Spleen (tissue), 13 donors: ENCODE measurements at places on chromosomes 1 and 21. TPM values are rescaled to one million over a fixed set of nuclear protein-coding genes. Genes with fewer than 3 reads are reported as not detected.

GRCh38 chr1:55864251-55864650 lies 649.1 kb upstream of the USP24 start:
- H3K4me1 ChIP-seq = no peaks in the 10 kb centered on the region
- H3K4me3 ChIP-seq = no peak overlapping the region
- DNase-seq = no peak
- no peak overlapping the region for H3K27ac ChIP-seq

GRCh38 chr1:201689647-201690046 lies 139.3 kb upstream of the IPO9 start:
- H3K27me3 ChIP-seq = no peaks in the 10 kb centered on the region
- DNase-seq = no peak
- H3K4me1 ChIP-seq = no peaks in the 10 kb centered on the region
- no peak overlapping the region for H3K27ac ChIP-seq

- no peaks in the 10 kb centered on the region for H3K36me3 ChIP-seq
- H3K27ac ChIP-seq = no peak overlapping the region
- no peaks in the 10 kb centered on the region for H3K27me3 ChIP-seq
- H3K4me1 ChIP-seq = no peaks in the 10 kb centered on the region
Observed at GRCh38 chr1:172085317-172085716, 244.0 kb downstream of the DNM3 start.

- H3K36me3 ChIP-seq = no peaks in the 10 kb centered on the region
- no peak overlapping the region for H3K4me3 ChIP-seq
- no peaks in the 10 kb centered on the region for H3K27me3 ChIP-seq
- no peak for DNase-seq
Observed at GRCh38 chr1:164033782-164034181, 525.2 kb upstream of the PBX1 start.

GRCh38 chr1:92424381-92424780 lies 62.3 kb downstream of the GFI1 start:
- H3K36me3 ChIP-seq = no peaks in the 10 kb centered on the region
- H3K27ac ChIP-seq = no peak overlapping the region
- no peak for DNase-seq
- H3K4me3 ChIP-seq = no peak overlapping the region
- no peaks in the 10 kb centered on the region for H3K4me1 ChIP-seq
- no peaks in the 10 kb centered on the region for H3K27me3 ChIP-seq

GRCh38 chr1:110114784-110115183 lies 2.5 kb downstream of the UBL4B start:
- H3K36me3 ChIP-seq = no peaks in the 10 kb centered on the region
- DNase-seq = no peak
- H3K4me3 ChIP-seq = no peak overlapping the region
- H3K4me1 ChIP-seq = no peaks in the 10 kb centered on the region
- H3K27me3 ChIP-seq = no peaks in the 10 kb centered on the region
- H3K27ac ChIP-seq = no peak overlapping the region

GRCh38 chr1:239960366-239960765 lies 131.3 kb upstream of the FMN2 start:
- DNase-seq = no peak
- H3K27me3 ChIP-seq = peaks cover 11% of the 10 kb centered on the region
- H3K4me1 ChIP-seq = no peaks in the 10 kb centered on the region
- H3K36me3 ChIP-seq = no peaks in the 10 kb centered on the region
- no peak overlapping the region for H3K27ac ChIP-seq

GRCh38 chr1:76144247-76144646 lies 69.7 kb downstream of the ST6GALNAC3 start:
- H3K27me3 ChIP-seq = no peaks in the 10 kb centered on the region
- no peak for DNase-seq

DNA sequence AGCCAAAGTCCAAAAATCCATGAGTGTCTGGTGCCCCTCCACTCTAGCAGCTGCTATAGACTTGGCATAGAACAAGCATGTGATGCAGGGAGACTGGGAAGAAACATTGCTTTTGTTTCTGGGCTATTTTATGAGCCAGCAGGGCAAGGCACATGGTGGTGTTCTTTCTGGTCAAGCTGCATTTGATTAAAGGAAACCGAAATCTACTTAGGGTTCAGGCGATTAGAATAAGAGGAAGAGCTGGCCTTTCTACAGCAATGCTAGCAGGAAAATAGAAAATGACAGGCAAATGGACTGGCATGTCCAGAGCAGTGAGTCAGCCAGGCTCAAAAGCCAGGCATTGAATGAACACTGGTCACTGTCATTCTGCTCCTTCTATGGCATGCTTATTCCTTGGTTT lies 28.5 kb upstream of the ARHGAP29 start:
- no peak overlapping the region for H3K4me3 ChIP-seq
- H3K27ac ChIP-seq = no peak overlapping the region
- H3K4me1 ChIP-seq = peaks cover 15% of the 10 kb centered on the region
- DNase-seq = no peak
- H3K27me3 ChIP-seq = no peaks in the 10 kb centered on the region

DNA sequence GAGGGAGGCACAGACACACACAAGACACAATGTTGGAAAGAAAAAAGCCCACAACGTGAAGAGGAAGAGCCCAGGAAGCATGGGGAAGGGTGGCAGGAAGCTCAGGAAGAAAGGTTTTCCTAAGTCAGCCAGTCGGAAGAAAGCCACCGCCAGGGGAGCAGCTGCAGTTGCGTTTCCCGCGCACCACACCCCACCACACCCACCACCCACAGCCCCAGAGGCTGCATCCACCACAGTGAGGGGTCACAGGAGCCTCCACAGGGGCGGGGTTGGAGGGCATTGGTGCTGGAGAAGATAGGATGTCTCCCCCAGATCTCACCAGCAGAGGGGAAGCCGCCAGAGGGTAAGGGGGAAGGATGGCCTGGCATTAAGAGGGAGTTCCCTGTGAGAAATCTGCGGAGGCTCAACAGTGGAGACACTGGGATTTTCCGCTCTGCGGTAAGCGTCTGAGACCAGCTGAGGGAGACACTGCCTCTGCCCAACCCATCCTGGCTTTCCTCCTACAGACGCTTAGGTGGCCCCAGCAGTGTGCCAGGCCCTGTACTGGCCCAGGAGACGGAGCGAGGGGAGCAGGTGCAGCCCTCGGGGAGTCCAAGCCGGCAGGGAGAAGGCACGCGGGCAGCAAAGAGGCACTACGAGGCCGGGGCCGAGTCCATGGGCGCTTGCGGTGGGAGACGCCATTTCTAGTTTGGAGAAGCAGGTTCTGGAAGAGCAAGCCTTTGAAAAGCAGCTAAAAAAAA lies 19.8 kb downstream of the PGLYRP3 start:
- H3K27ac ChIP-seq = no peak overlapping the region
- no peak for DNase-seq
- no peaks in the 10 kb centered on the region for H3K36me3 ChIP-seq
- peaks cover 4% of the 10 kb centered on the region for H3K27me3 ChIP-seq

DNA sequence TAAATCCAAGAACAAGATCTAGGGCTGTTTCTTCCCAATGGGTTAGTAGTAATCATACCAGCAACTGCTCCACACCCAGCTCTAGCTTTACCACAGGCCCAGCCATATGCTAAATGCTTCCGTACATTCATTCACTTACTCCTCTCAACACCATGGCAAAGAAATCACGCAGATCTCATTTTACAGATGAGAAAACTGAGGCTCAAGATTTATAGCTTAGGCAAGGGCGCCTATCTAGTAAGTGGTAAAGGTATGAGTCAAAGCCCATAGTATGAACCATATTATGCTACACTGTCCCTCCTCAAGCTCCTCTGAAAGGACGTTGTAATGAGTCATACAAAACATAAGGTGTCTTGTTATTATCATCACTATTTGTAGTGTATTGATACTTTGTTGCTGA lies 82.2 kb downstream of the NIBAN1 start:
- no peak for DNase-seq
- peak overlapping the region; percentile 25 for H3K27ac ChIP-seq
- H3K4me1 ChIP-seq = no peaks in the 10 kb centered on the region
- no peaks in the 10 kb centered on the region for H3K36me3 ChIP-seq
- H3K27me3 ChIP-seq = no peaks in the 10 kb centered on the region
- no peak overlapping the region for H3K4me3 ChIP-seq

GRCh38 chr1:22332795-22333499 lies 118.7 kb upstream of the ZBTB40 start:
- no peaks in the 10 kb centered on the region for H3K4me1 ChIP-seq
- H3K4me3 ChIP-seq = no peak overlapping the region
- peaks cover 10% of the 10 kb centered on the region for H3K27me3 ChIP-seq
- peak; percentile 34 for DNase-seq

DNA sequence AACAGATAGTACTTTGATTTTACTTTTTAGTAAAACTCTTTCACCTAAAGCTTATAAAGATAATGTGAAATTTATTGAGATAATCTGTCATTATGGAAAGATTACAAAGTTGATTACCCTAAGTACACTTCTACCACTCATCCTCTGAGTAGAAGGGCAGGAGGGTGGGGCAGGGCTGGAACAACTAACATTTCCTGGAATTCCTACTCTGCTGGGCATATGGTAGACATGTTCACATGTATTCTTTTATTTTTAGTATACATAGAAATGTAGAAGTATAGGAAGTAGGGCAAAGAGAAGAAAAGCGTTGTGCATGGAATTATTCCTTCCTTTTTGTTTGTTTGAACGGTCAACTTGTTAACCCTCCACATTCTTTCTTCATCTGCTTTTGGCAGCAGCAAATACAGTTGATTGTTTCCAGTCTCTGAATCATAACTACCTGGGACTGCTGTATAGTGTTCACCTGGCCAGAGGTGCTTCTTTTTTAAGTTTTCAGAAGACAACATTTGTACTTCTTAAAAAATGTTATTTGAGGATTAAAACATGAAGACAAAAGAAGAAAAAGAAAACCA lies 85.1 kb downstream of the POU2F1 start:
- no peak overlapping the region for H3K27ac ChIP-seq
- no peaks in the 10 kb centered on the region for H3K27me3 ChIP-seq
- no peaks in the 10 kb centered on the region for H3K36me3 ChIP-seq

DNA sequence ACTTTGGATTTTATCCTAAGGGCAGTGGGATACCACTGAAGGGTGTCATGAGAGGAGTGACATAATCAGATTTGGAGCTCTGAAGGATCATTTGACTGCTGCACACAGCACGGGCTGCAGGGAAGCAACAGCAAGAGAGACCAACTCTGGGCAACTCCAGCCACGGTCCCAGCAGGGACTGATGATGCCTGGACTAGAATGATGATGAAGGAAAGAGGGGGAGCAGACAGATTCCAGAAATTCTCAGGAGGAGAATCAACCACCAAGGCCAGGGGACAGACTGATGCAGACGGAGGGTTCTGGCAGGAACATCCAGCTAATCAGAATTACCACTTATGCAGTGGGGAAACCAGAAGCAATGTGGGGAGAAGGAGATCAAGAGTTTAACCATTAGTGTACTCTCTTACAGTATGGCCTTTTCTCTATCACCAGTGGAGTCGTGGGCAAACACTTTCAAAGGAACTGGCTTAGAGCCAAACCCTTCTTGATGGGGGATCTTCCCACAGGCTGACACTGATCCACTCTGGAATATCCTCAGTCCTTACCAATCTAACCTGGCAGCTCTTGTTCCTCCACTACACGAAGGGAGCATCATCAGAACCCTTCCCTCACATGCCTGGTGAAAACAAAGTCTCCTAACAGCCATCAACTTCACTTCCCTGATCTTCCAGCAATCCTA lies 3.3 kb downstream of the URB1 start:
- DNase-seq = peak; percentile 29
- no peaks in the 10 kb centered on the region for H3K27me3 ChIP-seq
- H3K4me1 ChIP-seq = peaks cover 17% of the 10 kb centered on the region
- peaks cover 6% of the 10 kb centered on the region for H3K36me3 ChIP-seq
- H3K4me3 ChIP-seq = no peak overlapping the region

GRCh38 chr1:95216292-95216990 lies 17.6 kb upstream of the RWDD3 start:
- no peaks in the 10 kb centered on the region for H3K36me3 ChIP-seq
- no peak overlapping the region for H3K27ac ChIP-seq
- DNase-seq = peak; percentile 67
- no peaks in the 10 kb centered on the region for H3K4me1 ChIP-seq
- no peak overlapping the region for H3K4me3 ChIP-seq

- H3K4me3 ChIP-seq = no peak overlapping the region
- H3K4me1 ChIP-seq = no peaks in the 10 kb centered on the region
- H3K27me3 ChIP-seq = no peaks in the 10 kb centered on the region
- no peak for DNase-seq
Observed at GRCh38 chr21:28311411-28312190, 681.1 kb downstream of the LTN1 start.

- H3K27me3 ChIP-seq = no peaks in the 10 kb centered on the region
- H3K36me3 ChIP-seq = no peaks in the 10 kb centered on the region
- no peak overlapping the region for H3K4me3 ChIP-seq
- no peak for DNase-seq
- H3K4me1 ChIP-seq = peaks cover 7% of the 10 kb centered on the region
Observed at GRCh38 chr21:34811368-34811767, 142.6 kb downstream of the CLIC6 start.

- H3K4me3 ChIP-seq = peak overlapping the region; percentile 70
- H3K4me1 ChIP-seq = no peaks in the 10 kb centered on the region
- H3K27me3 ChIP-seq = peaks cover 22% of the 10 kb centered on the region
Observed at GRCh38 chr1:37753473-37754321, 11.2 kb downstream of the EPHA10 start.

The TMEM53 gene
- 4.4 TPM for total RNA-seq

The TTC34 gene
- 1.8 TPM for total RNA-seq

The LAPTM5 gene
- total RNA-seq = 586 TPM

The OR2M7 gene
- not detected for total RNA-seq

The LIN28A gene
- not detected for total RNA-seq
